ENCODE measurements at places on chromosomes 7 and 10.

- no peak for DNase-seq
Measured at GRCh38 chr7:41501006-41501405, 201.9 kb downstream of the INHBA start.

DNA sequence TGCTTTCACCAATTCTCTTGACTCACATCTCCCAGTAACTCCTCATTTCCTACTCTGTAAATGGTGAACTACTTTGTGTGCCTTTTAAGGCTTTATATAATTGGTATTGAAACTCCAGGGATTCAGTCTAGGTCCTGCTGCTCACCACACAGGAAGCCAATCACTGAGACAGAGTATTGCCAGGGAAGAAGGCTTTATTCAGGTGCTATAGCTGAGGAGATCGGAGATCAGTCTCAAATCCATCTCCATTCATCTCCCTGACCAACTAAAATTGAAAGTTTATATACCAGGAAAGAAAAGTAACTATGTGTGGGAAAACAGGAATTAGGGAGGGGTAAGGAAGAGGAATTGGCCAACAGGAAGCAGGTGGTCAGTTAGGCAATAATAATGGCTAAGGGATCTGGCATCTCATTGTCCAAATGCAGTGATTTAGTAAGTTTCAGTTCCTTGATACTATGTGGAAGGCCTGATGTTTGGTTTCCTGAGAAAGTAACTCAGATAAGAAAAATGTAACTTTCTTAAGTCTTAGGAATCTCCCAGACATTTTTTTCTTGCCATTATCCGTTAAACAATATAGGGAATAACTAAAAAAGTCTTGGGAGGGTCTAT is 10.2 kb upstream of the SDHAF3 start:
- no peak for DNase-seq

DNA sequence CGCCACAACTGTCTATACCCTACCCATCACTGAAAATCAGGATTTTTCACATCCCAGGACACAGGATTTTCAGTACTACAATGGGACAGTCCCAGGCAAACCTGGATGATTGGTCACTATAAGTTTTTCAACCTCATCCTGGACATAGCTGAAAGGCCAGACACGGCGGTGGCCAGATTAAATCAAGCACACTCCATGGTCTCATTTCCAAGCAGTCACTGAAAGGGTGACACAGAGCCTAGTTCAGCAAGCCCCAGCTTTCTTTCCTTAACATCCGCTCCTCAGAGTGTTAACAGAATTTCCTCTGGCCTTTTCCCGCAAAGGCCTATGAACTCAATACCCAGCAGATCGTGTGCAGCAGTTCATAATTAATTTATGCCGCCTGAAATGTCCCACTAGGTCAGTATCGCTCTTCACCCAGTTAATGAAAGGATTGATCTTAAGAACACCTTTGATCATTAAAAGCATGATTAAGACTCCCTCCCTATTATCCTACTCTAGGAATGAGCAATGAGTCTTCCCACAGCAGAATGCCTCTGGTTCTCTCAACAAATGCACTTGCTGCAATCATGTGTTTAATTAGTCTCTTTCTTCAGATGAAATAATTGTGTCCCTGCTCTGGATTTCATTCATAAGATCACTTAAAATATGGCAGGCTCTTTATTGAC is 104.0 kb upstream of the NANOS1 start:
- no peak for DNase-seq

DNA sequence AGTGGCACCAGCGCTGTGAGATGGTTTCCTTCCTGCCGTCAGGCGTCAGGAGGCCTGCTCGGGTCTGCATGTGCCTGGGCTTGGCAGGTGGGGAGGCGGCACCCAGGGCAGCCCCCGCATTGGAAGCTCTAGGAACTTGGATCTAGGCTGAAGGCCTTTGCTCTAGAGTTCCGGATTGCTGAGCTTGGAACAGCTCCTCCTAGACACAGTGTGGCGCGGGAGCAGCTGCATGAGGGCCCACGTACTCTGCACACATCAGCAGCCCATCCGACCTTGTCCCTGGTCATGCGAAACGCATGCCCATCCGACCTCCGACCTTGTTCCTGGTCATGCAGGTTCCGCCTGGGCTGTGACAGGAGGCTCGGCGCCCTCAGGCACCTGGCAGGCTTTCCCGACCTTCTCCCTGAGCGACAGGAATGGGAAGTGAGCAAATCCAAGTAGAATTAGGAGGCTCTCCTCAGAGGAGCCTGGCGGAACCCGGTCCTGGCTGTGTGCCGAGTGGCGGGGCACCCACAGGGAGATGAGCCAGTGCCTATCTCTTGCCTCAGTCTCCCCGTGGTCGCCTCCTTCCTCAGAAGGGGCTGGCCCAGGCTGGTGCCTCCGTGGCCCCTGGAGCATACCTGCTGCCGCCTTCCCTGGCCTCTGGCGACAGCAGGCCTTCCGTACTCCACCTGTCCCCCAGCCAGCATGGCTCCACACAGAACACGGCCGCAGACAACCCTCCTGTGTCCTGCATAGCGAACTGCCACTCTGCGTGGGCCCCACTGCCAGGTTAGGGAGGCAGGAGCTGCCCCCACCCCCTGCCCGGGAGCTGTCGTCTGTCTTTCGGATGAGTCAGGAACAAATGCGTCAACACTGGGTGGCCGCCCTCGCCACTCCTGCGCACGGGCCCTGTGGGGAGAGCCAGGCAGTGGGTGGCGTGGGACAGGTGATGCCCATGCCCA is 12.0 kb downstream of the GET4 start:
- DNase-seq = no peak

DNA sequence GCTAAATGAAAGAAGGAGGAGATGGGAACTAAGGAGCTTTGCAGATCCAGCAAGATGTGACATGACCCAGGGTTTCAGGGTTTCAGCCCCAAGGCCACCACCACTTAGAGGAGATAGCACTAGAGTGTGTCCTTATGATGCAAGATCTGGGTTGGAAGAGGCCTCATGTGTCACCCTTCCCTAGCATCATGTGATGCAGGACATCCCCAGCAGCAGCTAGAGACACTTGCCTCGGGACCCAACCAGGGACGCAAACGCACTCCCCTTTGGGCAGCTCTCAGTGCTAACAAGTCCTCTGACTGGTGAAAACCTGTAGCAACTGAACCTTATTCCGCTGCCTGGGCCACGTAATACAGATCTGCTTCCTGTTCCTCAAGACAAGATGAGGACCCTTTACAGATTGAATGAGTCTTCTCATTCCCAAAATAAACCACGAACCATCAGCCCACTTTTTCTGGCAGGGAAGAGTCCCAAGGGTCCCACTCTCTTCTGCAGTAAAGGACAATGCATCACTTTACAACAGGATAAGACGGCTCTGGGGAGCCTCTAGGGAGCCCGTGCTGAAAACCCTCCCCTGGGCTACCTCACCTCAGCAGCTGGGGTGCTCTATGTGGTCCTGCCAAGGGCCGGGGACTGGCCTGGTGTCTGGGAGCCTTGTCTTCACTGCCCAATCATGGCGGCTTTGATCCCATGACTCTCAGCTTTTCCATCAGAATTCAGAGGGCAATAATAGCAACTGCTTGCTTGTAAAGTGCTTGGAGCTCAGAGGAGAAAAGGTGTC is 44.8 kb upstream of the GDF10 start:
- no peak for DNase-seq

DNA sequence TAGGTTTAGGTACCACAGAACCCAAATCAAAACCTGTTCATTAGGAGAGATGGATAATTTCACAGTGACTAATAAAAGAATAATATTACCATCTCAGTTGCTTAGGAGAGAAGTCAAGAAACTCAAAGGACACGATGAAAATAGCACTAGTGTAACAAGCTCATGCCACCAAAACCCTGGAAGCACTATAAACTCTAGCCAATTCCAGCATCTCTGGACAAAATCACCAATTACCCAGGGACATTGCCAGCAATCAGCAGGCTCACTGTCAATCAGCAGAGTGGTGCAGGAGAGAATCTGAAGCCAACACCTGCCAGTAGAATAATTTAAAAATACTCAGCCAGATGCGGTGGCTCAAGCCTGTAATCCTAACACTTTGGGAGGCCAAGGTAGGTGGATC is 88.9 kb downstream of the ARMH3 start:
- DNase-seq = no peak

- DNase-seq = no peak
Measured at GRCh38 chr7:84704380-84704779, 482.5 kb downstream of the SEMA3D start.

- no peak for DNase-seq
Measured at GRCh38 chr10:13808556-13809391, 222.0 kb downstream of the PRPF18 start.

DNA sequence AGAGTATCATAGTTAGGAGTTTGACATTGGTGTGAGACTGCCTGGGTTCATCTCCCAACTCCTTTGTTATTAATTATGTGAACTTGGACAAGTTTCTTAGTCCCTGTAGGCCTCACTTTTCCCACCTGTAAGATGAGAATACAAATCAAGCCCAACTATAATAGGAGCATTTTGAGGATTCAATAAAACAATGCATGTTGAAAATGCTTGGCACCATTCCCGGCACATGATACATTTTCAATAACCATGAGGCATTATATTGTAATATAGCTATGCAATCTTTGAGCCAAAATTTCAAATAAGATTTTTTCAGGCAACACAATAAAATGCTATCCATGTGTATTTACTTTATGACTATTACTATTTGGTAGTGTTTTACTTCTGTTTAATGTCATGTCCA is 229.0 kb upstream of the SP4 start:
- DNase-seq = no peak

- no peak for DNase-seq
Measured at GRCh38 chr10:79380125-79380945, 33.1 kb downstream of the PPIF start.

GRCh38 chr7:601036-601594 is 81.5 kb upstream of the PDGFA start:
- no peak for DNase-seq

DNA sequence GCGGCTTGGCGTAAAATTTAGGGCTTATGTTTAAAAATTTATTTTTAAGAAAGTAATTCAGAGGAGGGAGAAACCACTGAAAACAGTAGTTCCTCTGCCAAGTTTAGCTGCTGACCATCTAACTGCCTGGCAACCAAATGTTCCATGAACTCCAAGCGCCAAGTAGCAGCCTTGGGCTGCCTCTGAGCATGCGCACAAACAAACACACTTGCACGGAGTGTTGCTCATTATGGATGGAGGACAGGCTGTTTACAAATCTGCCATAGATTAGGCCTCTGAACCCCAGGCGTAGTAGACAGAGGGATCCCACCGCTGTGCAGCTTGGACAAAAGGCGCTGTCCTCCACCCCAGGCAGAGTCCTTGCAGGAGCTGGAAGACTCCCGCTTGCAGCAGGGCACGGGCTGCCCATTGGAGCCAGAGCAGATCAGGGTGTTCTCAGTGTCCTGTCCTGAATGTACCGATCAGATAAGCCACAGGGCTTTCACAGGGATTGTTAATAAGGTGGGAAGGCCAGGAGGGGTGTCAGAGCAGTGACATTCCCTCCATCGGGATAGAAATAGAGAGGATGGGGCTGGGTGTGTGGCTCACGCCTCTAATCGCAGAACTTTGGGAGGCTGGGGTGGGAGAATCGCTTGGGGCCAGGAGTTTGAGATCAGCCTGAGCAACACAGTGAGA is 47.7 kb upstream of the LYZL1 start:
- no peak for DNase-seq

DNA sequence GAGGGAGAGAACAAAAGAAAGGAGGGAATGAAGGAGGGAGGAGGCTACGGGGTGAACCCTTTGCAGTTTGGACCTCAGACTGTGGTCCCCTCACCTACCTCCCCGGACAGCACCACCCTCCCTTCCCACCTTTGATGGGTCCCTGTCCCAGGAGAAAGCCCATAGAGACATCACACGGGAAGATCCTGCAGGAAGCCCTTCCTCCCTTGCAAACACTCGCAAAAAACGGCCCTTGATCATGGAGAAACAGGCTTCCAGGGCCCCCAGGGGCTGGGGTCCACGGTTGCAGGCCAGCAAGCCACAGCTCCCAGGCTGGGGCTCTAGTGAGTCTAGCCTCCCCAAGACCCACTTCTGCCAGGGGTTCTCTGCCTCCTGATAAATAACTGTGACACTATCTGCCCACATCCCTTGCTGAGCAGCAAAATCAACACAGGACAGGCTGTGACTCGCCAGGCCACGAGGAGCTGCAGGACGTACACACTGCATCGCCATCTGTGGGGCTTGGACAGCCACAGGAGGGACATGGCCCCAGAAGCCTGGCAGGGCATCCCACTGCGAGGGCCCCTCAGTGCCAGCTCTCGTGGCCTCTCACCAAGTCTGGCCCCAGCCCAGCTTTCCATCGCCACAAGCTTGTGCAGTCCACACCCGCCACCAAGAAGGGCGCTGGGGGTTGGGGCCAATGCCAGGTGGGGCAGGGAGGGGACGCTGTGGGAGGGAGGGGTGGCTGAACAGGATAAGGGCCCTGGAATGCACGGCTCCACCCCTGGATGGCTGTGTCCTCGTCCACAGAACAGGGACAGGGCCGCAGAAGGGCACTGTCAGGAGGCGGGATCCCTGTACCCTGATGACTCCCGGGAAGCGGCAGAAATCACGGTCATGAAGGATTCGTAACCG is 34.2 kb downstream of the PDGFA start:
- DNase-seq = no peak

DNA sequence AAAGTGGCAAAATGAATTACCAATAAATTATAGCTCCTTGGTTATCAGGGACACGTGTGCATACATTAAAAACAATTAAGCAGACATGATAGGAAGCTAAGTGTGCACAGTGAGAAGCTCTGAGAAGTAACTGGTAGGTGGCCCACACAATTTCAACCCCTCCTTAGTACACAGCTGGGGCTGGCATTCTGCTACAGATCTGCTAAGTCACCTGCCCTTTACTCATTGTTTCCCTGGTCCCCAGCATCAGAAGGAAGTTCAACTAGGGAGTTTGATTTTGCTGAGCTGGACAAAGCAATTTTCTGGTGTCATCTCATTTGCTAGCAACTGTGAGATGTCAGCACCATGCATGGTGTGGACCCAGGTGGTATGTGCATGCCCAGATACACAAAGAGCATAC is 424.1 kb upstream of the NPVF start:
- DNase-seq = no peak

DNA sequence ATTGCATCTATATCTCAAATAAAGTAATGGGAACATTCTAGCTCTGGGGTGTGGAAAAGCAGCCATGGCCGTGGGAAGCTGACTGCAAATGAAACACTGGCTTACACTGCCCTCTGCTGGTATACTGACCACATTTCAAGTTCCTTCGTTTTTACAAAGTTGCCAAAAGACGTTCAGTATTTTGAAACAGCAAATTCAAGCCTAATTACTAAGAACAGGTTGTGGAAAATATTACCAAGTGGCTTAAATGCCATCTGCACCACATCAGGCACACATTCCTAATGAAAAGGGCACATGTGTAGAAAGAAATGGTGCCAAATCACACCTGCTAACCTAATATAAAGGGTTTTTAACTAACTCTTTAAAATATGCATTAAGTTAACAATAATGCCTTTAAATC is 83.9 kb downstream of the JAZF1 start:
- DNase-seq = peak; percentile 3

- no peak for DNase-seq
Measured at GRCh38 chr10:15879058-15879457, 18.8 kb upstream of the MINDY3 start.

DNA sequence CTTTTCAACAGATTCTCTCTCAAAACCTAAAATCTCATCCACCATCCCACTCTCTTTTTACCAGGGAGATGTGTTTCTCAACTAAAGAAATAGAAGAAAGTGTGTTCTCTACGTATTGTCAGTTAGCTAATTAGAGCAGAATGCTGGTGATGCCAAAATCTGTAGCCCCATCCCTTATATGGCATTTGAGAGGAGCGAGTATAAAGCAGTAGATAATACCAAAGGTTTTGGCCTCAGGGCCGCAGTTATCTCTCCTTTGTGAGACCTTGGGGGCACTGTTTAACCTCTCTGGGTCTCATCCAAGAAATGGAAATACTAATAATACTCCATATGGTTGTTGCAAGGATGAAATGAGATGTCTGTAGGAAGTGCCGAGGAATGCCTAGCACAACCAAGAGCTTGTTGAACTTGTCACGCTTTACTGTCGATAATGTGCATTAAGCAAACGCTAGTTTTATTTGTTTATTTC is 456 bp upstream of the DLD start:
- no peak for DNase-seq

Data from activated CD8-positive, alpha-beta memory T cell treated with anti-CD3 and anti-CD28 coated beads for 1 hour (primary cell).